Activated naive CD8-positive, alpha-beta T cell treated with anti-CD3 and anti-CD28 coated beads, Interleukin-2, amount 50 U/mL, for 24 hours (primary cell): ENCODE measurements at places on chromosomes 3 and 15.

DNA sequence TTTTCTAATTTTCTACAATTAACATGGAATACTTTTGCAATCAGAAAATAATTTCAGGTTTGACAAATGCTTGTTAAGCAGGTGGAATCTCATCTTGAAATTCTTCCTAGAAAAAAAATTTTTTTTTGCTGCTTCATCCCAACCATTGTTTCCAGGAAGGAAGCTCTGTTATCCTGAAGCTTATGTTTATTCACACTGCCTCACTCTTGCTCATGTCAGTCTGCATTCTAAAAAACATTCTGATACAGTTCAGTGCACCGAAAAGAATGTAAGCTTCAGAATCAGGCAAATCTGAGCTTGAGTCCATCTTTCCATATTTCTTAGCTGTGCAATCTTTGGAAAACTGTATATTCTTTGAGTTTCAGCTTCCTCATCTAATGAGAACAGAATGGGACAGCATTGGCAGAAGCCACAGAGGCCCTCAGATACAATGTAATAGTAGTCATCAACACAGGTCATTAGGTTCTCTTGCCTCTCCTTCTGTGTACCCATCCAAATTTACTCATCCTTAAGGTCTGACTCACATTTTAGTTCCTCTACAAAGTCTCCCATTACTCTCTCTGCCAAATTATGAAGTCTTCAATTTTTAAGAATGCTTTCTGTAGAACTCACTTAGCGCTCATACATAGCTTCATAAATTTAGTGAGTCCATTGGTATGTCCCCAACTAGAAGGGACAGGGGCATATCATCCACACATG, 881.8 kb upstream of the NR2F2 start:
- no peak for DNase-seq

DNA sequence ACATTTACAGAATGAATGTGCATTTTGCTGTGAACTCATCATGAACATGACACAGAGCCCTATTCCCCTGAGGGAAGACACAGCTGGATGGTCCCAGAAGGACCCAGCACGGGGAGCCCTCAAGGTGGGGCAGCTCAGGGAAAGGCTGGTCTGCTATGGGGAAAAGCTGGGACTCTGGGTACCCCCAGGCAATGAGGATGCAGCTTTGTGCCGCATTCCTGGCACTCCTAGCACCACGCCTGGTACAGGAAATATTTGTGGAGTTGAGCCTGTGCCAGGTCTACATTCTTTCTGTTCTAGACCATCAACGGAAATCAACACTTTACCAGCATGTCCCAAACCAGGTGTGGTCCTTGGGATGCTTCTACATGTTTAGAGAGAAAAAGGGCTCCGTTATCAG, 74.0 kb downstream of the SRGAP3 start:
- DNase-seq, result no peak

DNA sequence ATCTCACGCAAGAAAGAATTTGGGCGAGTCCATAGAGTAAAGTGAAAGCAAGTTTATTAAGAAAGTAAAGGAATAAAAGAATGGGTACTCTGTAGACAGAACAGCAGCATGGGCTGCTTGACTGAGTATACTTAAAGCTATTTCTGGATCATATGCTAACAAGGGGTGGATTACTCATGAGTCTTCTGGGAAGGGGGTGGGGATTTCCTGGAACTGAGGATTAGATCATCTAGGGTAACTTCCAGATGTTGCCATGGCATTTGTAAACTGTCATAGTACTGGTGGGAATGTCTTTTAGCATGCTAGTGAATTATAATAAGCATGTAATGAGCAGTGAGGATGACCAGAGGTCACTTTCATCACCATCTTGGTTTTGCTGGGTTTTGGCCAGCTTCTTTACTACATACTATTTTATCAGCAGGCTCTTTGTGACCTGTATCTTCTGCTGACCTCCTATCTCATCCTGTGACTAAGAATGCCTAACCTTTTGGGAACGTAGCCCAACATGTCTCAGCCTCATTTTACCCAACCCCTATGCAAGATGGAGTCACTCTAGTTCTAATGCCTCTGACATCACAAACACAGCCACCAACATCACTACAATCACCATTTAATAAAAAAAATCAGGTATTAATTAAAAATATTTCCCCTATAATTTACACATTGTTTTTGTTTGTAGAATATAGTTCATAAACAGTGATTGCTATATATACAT, 890.7 kb upstream of the EPHA6 start:
- DNase-seq, result peak; percentile 11

GRCh38 chr3:40766396-40766795, 241.6 kb downstream of the ZNF621 start:
- no peak for DNase-seq

- DNase-seq, result no peak
These were observed 8.3 kb upstream of the CIB2 start for GRCh38 chr15:78139578-78139977.
